HS-27A (cell line): ENCODE measurements at places on chromosomes 2 and 18.

GRCh38 chr18:28120828-28121515 lies 56.0 kb downstream of the CDH2 start:
- no peak for DNase-seq

DNA sequence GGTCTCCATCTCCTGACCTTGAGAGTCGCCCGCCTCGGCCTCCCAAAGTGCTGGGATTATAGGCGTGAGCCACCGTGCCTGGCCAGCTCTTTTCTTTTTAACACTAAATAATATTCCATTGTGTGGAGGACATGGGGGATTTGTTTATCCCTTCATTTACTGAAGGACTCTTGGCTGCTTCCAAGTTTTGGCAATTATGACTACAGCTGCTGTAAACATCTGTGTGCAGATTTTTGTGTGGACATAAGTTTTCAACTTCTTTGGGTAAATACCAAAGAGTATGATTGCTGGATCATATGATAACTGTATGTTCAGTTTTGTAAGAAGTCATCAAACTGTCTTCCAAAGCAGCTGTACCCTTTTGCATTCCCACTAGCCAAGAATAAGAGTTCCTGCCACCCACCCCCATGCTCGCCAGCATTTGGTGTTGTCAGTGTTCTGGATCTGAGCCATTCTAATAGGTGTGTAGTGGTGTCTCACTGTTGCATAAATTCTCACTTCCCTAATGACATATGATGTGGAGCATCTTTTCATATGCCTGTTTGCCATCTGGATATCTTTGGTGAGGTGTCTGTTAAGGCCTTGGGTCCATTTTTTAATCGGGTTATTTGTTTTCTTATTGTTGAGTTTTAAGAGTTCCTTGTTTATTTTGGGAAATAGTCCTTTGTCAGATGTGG lies 52.2 kb downstream of the TNFRSF11A start:
- DNase-seq, result no peak

DNA sequence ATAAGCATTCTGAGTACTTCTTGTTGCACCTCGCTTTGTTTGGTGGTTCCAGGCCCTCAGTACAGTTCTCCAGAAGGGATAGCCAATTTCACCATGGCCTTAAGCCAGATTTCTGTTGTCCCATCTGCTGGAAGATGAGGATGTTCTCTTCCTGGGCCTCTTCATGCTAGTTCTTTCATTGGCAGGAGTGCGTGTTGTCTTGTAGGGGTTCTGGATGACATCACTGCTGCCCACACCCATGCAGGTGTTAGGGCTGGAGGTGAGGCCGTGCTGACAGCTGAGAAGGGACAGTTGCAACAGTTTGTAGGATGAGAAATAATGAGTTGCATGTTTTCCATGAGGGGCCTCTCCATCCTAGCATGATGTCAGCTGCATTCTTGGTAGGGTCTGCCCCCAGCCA lies 142.9 kb downstream of the LDLRAD4 start:
- no peak for DNase-seq

- no peak for DNase-seq
Measured at GRCh38 chr2:29755829-29756228, 165.6 kb downstream of the ALK start.

DNA sequence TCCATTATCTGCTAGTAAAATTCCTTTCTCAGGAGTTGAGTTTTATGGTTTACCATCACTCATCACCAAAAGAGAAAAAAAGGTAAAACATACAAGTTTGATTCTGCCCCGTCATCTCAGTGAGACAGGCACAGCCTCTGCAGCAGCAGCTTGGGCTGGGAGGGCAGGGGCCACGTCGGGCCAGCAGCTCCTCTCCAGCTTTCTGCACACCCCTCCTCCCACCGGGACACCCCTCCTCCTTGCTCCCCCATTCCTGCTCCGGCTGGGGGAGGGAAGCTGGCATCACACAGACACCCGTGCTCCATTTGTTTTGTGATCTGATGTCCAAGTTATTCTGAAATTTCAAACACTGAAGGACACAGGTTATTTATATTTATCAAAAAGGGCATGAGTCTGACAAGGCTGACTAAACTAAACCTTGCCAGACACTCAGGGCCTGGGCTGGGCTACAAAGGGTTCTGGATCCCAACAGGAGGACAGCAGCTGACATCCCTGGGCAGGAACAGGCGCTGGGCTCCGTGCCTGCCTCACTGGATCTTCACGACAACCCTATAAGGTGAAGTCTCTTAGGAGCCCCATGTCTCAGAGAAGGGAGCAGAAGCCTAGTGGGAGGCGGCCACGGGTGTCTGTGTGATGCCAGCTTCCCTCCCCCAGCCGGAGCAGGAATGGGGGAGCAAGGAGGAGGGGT lies 71.4 kb downstream of the HDAC4 start:
- DNase-seq, result no peak

DNA sequence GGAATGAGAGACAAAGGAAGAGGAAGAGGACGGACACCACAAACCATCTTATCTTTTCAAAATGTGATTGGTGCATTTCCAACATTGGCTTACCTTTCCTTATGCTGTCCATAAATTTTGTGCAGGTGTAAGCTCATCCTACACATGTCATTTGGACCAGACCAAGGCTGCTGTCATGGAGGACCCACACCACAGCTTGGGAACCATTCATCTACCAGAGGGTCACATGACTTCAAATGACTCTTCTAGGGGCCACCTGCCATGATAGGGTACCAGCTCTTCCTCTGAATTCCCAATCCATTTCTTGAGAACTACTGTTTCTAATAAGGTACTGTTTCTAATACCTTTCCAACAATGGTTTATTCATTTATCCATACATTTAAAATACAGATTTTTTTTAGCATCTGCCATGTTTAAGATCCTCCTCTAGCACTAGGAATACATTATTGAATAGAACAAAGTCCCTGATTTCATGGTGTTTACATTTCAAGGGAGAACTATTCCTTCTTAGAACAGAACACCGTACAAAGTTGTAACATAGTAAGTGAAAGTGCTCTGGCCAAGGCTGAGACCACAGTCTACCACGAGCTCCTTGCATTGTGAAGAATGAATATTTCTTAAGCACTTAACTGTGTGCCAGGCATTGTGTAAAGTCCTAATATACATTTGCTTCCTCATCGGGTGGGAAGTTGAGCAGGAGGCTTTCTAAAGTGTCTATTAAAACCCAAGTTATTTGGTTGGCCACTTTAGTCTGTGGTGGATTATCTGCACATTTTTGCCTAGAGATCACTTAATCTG lies 246.1 kb upstream of the FN1 start:
- DNase-seq, result no peak

GRCh38 chr18:49052891-49053644 lies 102.3 kb upstream of the SMAD7 start:
- DNase-seq, result peak; percentile 90

DNA sequence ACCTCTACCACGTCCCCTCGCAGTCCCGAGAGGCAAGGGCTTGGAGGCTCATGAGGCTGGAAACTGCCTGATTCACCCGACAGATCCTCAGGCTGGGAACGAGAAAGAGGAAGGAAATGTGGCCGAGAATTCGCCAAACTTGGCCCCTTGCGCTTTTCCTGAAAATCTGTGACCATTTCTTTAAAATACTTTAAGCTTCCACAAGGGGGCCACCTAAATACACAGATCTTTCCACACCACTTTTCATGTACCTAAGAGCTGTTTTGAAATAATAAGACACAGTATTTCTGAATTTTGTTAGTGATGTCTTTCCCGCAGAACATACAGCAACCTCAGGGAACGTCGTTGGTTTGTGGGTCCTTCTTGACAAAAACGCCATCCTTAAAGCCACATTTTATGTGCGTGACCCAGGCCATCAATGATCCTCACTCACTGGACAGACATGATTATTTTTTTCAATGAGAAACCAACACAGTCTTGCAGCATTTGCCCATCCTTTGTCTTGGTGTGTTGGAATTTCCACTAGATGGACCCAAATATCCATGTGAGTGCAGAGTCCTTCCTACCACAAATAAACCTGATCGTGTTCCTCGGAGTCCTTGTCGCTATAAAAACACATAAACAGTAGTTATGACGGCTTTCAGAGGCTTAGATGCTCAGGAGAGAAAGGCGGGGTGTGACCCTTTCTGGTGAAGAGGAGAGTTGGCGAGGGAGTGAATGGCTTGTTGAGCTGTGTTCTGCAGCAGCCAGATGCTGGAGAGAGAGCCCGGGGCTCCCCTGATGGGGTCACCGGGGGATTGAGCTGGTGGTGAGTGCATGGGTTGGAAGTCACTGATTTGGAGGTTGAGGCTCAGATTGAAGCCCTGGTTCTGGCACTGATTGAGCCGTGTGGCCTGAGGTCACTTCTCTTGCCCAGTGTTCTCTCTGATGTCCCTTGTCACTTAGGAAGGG lies 25.0 kb downstream of the DCDC2C start:
- DNase-seq, result no peak

- no peak for DNase-seq
Measured at GRCh38 chr18:29560270-29560669, 1383.3 kb upstream of the CDH2 start.

GRCh38 chr2:65364986-65365733 lies 67.2 kb downstream of the SPRED2 start:
- DNase-seq, result no peak

- no peak for DNase-seq
Measured at GRCh38 chr2:929011-929735, 21.5 kb upstream of the SNTG2 start.

DNA sequence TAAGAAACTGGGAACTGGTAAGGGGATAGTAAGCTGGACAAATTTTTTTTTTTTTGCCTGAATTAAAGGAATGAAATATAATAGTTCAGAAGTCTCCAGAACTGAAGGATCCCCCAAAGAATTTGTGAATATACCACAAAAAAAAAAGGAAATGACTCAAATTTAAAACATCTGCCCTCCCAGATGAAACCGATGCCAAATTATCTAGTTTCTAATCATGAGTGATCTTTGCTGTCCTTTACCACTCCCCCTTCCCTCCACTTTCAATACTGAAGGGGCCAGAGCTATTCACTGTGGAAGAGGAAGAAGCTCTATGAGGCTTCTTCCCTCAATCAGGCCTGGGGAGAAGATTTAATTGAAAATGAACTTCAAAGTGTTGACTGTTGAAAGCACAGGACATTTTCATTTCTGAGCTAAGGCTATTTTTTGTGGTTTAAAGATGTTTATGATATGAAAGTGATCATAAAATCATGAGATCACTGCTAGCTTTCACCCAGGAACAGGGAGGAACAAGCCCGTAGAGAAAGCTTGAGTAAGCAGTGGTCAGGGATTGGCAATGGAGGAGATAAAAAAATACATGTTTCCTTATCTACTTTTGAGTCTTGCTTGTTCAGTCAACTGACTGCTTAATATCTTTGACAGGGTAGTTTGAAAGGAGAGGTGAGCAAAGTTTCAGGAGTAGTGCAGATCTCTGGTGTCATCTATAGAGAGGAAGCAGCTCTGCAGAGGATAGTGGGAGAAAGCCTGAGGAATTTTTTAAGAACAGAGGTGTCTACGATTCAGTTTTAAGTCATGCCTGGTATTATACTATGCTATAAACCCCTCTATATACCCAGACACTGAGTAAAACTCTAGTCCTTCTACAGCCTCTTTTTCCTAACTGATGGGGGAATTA lies 409.5 kb upstream of the FIGN start:
- peak; percentile 29 for DNase-seq

DNA sequence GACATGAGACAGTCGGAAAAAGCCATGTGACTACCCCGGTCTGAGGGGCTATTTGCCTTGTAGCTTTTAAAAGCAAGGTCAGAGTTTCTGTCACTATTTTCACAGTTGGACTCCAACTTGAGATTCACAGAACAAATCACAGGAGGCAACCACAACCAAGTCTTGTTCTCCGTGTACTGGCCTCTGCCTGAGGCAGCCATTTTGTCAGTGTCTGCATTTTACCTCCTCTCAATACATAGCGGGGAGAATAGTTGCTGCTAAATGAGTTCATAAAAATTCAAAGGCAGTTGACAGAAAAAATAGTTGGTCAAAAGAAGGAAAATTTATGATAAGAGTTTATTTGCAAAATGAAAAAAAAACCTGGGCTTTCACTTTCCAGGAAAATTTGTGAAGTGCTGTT lies 501.4 kb downstream of the CCDC85A start:
- no peak for DNase-seq

DNA sequence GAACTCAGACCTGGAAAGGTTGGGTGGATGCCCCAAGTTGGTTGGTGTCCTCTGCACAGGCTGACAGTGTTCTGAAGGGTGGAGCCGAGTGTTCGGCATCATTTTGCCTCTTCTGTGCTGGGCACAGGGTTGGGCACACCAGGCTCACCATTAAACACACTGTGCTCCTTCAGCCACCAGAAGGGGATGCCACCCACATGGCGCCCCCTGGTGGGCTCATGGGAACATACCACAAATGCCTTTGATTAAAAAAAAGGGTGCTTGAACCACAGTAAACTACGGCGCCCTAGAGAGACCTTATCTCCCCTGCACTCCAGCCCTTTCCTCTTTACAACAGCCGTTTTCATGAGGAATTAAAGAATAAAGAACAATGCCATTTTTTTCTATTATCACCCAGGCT lies 89.4 kb downstream of the CELF4 start:
- no peak for DNase-seq

DNA sequence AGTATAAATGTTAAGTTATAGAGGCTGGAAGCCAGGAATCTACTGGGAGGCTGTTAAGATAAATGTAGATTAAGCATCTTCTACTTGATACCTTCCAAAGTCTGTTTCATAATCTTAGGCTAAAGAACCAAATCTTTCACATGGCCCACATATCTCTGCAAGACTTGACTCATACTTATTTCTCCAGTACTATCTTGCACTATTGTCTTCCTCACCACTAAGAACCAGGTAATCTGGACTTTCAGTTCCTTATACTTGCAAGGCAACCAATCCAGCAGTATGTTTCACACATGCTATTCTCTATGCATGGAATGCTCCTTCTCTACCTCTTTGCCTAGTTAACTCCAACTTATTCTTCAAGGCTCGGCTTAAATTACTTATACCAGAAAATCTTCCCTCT lies 62.2 kb downstream of the RBMS1 start:
- DNase-seq, result no peak

DNA sequence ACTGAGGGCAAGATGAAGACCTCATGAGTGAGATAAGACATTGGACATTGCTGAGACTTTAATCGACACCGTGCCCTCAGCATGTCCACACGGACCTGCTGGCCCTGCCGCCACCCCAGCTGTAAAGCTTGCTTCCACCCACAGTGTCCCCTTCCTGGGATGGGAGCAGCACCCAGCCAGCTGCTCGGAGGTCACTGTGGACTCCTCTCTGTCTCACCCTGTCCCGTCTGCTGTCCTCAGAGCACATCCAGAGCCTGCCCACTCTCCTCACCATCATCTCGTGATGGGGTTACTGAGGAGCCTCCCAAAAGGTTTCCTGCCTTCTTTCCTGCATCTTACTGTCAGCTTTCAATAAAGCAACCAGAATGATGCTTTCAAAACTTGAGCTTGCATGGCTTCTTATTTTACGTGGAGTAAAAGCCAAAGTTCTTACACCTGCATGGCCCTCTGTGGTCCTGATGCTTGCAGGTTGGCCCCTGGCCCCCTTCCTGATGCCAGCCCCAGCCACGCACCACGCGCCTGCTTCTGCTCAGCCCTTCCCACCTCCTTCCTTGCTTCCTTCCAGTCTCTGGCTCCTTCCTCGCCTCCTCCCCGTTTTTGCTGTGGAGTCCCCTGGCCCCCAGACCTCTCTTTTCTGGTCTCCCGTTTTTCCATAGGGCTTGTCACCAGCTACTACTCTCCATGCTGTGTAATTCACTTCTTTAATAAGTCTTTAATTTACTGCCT lies 67.0 kb downstream of the DGKD start:
- DNase-seq, result no peak
